ENCODE measurements at places on chromosomes 6 and 20.

GRCh38 chr6:46052479-46052878, 36.8 kb upstream of the CLIC5 start:
- no peak for DNase-seq

GRCh38 chr6:113960795-113961194, 10.2 kb downstream of the HDAC2 start:
- DNase-seq: no peak

DNA sequence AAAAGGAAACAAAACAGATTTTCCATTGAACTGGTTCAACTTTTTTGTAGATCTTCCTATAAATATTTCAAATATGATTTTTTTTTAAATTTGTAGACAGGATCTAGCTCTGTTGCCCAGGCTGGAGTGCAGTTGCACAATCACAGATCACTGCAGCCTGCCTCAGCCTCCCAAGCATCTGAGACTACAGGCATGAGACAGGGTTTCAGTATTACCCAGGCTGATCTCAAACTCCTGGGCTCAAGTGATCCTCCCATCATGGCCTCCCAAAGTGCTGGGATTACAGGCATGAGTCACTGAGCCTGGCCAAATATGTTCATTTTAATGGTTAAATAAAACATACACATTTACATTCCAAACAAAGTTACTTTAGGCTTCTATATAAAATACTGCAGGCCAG, 33.6 kb downstream of the SAMHD1 start:
- no peak for DNase-seq

DNA sequence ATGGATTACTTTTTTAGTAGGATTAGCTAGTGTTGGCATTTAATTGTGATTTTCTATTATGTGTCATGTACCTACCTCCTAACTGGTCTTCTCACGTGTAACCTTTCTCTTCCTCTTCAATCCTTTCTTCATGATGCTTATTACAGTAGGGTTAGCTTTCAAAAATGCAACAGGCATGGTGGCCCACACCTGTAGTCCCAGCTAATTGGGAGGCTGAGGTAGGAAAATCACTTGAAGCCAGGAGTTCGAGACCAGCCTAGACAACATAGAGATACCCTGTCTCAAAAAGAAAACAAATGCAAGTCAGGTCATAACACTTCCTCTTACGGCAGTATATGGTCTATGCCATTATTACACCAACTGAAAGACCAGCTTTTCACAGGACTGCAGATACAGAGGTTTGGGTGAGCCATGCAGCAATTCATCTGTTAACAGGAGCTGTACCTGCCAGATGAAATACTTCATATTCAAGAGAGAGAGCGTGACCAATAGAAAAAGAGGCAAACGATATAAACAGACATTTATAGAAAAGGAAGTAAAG, 195.0 kb downstream of the TMEM242 start:
- no peak for DNase-seq

DNA sequence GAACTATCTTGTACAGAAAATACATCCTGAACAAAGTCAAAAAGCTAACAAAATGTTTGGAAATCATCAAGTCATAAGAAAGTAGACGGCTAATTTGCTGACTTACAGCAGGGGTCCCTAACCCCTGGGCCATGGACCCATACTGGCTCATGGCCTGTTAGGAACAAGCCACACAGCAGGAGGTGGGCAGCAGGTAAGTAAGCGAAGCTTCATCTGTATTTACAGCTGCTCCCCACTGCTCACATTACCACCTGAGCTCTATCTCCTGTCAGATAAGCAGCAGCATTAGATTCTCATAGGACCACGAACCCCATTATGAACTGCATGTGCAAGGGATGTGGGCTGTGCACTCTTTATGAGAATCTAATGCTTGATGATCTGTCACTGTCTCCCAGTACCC, 115.5 kb downstream of the CDK19 start:
- no peak for DNase-seq

- DNase-seq: peak; percentile 66
Measured at GRCh38 chr20:40706977-40707582, 18.0 kb upstream of the MAFB start.

DNA sequence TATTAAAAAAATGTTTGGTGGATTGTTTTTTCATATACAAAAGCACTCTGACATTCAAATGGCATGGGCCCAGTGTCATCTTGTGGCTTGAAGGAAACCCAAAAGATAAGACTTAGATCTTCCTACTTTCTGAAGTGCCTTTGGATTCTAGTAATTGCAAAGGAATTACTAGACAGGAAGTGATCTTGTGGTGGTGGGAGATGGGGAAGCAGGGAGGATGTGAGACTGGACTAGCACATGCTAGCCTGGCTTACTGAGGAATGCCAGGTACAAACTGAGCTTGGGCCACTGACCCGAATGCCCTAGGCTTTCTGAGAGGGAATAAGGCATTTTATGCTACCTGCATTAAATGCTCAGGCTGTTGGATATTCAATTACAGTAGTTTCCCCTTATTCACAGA, 59.0 kb downstream of the AFG1L start:
- no peak for DNase-seq

GRCh38 chr6:159800141-159800865, at the start of gene PNLDC1:
PNLDC1 (plus strand) TSS chr6:159800276; CDS start chr6:159800308, 32 bp downstream.
- no peak for DNase-seq

- no peak for DNase-seq
Measured at GRCh38 chr6:44238687-44239350, 8.1 kb upstream of the HSP90AB1 start.

- DNase-seq: no peak
Measured at GRCh38 chr20:4999788-5000187, 1.5 kb downstream of the SLC23A2 start.

DNA sequence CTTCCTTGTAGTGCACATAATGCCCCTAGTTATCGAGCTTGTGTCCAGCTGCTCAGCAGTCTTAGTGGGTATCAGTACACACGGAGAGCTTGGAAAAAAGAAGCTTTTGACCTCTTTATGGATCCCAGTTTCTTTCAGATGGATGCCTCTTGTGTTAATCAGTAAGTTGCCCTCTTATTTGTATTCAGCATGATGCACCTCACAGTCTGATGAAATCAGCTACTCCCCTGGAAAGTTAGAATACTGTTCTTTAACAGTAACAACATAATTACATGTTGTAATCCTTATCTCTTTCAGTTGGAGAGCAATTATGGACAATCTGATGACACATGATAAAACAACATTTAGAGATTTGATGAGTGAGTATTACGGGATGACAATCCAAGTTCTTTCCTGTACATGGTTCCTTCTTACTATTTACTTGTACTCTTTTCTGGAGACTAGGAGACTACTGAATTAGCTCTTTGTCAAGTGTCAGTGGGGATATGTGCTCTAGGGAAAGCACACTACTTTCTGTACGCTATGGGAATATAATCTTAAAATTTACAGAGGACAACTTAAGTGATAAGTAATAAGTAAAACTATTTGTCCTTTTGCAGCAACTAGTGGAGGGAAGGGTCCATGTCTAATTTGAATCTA, 39.1 kb downstream of the PGM3 start:
- no peak for DNase-seq

DNA sequence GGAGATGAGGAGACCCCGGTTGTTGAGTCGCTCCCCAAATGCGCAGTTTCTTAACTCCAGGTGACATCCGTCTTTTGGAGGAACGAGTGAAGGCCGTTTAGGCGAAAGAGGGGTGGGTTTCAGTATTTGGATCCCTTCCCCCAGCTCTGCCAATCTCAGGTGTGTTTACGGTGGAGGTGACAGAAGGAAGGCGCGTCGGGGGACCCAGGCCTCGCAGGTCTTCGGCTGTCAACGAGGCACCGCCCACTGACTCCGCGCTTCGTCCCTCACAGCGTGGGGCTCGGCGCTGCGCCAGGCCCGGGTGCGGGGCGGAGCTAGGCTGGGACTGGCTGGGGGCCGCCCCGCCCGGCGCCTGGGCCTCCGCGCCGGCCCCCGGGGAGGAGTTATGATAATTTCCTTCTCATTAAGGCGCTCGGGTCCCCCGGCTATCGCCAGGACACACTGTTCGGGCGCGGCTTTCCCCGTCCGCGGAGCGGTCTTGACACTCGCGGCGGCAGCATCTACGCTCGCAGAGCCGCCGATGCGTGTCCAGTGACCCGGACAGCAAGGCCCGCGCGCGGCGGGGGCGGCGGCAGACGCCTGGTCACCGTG, at the start of gene TFAP2C:
TFAP2C (plus strand) TSS at position 434 of the 591 bp plus-strand sequence. CDS start 239 bp downstream, outside the sequence.
- DNase-seq: peak; percentile 91

DNA sequence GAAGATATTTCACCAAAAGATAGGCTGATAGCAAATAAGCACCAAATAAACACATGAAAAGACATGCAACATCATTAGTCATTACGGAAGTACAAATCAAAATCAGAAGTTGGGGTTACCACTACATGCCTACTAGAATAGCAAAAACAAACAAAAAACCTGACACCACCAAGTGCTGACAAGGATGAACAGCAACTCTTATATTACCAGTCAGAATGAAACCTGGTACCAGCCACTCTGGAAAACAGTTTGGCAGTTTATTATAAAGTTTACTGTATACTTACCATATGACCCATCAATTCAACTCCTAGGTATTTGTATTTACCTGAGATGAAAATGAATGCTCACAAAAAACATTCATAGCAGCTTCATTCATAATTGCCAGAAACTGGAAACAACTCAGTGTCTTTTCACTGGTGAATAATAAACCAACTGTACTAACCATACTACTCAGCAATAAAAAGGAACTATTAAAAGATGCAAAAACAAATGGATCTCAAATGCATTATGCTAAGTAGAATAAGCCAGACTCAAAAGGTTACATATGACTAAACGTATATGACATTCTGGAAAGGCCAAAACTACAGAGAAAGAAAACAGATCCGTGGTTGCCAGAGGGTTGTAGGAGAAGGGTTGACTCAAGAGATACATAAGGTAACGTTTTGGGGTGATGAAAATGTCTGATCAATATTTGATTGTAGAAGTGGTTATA, 33.0 kb downstream of the NUP153 start:
- no peak for DNase-seq

GRCh38 chr6:167044696-167045095, 45.5 kb downstream of the CEP43 start:
- DNase-seq: no peak

- DNase-seq: no peak
Measured at GRCh38 chr6:71197267-71197666, 91.3 kb upstream of the OGFRL1 start.

- DNase-seq: no peak
Measured at GRCh38 chr20:32742322-32743236, 688 bp downstream of the COMMD7 start.

- DNase-seq: no peak
Measured at GRCh38 chr6:151043944-151044343, 178.4 kb downstream of the MTHFD1L start.

DNA sequence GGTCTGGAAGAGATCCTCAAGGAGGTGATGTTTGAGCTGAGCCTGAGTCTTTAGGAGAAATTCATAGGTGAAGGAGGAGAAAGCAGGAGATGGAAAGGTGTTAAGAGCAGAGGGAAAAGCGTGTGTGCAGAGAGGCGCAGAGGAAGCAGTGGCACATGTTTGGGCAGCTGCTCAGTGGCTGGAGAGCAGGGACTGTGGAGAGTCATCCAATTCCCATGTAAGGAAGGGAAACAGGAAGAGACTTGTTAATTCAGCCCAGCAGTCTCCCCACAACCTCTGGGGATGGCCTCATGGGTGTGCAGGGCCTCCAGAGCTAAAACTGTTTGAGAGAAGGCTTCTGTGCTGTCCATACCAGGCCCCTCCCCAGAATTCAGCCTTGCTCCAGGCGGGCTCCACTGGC, 16.2 kb downstream of the AAR2 start:
- DNase-seq: no peak

DNA sequence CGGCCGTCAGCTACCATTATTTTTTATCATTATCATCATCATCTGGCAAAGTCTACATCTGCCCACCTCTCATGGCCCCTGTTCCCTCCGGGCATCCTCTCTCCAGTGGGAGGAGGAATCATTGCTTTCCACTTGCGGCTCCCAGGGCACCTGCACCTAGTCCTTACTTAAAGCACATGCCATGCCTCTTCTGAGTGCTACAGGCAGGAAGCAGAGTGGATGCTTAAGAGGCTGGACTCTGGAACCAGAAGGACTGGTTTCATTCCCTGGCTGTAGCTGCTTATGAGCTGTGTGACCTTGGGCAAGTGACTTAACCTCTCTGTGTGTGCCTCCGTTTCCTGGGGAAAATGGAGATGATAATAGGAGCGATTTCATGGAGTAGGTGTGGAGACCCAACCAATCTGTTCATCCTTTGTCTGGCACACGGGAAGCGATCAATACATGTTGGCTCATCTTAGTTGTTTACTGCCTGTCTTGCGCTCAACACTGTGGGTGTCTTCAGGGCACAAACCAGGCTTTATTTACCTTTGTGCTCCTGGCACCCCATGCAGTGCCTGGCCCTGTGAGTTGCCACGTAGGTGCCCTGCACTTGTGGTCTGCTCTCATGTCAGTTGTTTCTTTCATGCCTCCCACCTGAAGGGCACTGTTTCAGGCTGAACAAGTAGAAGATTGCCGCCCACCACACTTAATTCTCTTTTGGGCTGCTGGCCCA, 317.0 kb upstream of the SULF2 start:
- DNase-seq: no peak

- DNase-seq: no peak
Measured at GRCh38 chr6:1580109-1580508, 29.6 kb upstream of the FOXC1 start.

DNA sequence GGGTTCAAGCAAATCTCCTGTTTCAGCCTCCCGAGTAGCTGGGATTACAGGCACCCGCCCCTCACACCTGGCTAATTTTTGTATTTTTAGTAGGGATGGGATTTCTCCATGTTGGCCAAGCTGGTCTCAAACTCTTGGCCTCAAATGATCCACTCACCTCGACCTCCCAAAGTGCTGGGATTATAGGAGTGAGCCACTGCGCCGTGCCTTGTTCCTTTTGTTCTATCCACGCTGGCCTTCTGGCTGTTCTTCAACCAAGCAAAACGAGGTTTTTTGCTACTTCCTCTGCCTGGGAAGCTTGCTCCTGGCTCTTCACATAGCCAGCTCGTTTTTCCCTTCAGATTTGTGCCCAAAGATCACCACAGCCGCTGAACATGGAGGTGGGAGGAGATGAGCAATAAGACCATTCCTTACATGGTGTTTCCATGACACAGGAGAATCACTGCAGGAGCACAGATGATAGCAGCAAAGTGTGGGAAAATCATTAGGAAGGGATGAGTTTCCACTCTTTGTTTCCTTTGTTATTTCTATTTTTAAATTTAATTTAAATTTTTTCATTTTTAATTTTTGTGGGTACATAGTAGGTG, 201.0 kb upstream of the ZNF217 start:
- no peak for DNase-seq
